HepG2 (cell line): ENCODE measurements at places on chromosomes 11 and 22. TPM values are rescaled to one million over a fixed set of nuclear protein-coding genes. Genes with fewer than 3 reads are reported as not detected.

DNA sequence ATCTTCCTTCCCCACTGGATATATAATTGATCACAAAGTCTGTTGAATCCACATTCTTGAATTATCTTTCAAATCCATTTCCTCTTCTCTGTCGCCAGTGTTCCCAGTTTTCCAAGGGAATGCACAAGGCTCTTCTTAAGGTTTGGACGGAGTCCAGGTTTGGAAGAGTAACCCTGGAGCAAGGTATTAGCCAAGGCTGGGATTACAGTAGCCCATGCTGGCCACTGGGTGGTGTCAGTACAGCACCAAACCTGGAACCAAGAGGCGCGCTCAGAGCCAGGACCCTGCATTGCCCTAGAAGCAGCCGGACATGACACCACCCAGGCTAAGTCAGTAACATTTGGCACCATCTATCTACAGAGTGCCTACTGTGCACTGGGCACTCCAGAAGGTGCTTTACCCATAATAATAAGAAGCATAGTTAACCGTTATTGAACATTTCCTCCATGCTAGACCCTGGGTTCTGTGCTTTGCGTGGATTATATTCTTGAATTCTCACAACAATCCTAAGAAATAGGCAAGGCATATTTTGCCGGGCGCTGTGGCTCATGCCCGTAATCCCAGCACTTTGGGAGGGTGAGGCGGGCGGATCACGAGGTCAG is 48.0 kb upstream of the CLPB start:
- H3K36me3 ChIP-seq = no peaks in the 10 kb centered on the region
- DNase-seq = peak; percentile 59
- H3K27ac ChIP-seq = no peak overlapping the region
- no peak overlapping the region for H3K4me3 ChIP-seq

GRCh38 chr11:106288822-106289387 is 211.4 kb downstream of the AASDHPPT start:
- no peaks in the 10 kb centered on the region for H3K36me3 ChIP-seq
- DNase-seq = no peak
- no peak overlapping the region for H3K27ac ChIP-seq
- H3K4me3 ChIP-seq = no peak overlapping the region
- no peaks in the 10 kb centered on the region for H3K4me1 ChIP-seq
- H3K27me3 ChIP-seq = no peaks in the 10 kb centered on the region

DNA sequence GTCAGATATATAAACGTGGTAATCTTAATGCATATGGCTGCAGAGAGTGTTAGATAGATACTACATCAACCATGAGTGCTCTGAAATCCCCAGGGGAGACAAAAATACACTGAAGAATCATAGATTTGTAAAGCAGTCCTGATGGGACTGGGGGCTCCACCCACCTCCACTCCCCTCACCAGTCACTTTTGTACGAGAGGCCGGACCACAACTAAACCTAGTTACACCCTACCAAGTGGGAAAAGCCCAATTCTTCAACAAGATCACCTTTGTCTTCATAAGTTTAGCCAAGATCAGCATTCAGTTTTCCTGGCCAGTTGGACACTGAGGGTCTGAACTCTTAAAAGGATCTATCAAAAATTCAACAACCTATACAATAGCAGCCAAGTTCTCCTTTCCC is 1.5 kb downstream of the SF1 start:
- H3K4me3 ChIP-seq = peak overlapping the region; percentile 98
- no peak for DNase-seq
- peaks cover 28% of the 10 kb centered on the region for H3K36me3 ChIP-seq
- no peaks in the 10 kb centered on the region; the same call in 2 of the 3 replicates for H3K27me3 ChIP-seq
- H3K27ac ChIP-seq = peak overlapping the region; percentile 42
- H3K4me1 ChIP-seq = peaks cover 52% of the 10 kb centered on the region

Gene BTG4
- not detected in 2 replicates for total RNA-seq

- no peaks in the 10 kb centered on the region for H3K36me3 ChIP-seq
- no peak overlapping the region for H3K4me3 ChIP-seq
- no peak overlapping the region for H3K27ac ChIP-seq
- H3K4me1 ChIP-seq = no peaks in the 10 kb centered on the region
These were observed 160.0 kb downstream of the TRIM29 start for GRCh38 chr11:119977881-119978280.

GRCh38 chr11:48170241-48171233 is 46.1 kb upstream of the OR4B1 start:
- H3K27ac ChIP-seq = no peak overlapping the region
- H3K27me3 ChIP-seq = no peaks in the 10 kb centered on the region
- no peak overlapping the region for H3K4me3 ChIP-seq

DNA sequence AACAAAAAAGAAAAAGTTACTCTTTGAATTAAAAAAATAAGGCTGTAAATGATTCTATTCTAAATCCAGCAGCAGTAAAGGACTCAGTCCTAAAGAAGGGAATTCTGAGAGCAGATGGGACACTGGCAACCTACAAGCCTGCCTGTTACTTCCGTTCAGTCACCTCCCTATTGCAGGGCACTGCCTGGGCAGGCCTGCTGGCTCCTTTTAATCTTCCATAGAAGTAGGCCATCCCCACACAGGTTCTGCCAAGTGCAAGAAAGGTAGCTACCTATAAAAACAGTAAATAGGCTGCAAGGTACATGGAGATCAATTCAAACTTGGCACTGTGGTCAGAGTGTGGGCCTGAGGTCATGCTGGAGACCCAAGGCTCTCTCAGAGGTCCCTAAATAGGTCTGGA is 136.4 kb downstream of the TRIM44 start:
- H3K27ac ChIP-seq = no peak overlapping the region
- no peak overlapping the region for H3K4me3 ChIP-seq
- H3K27me3 ChIP-seq = no peaks in the 10 kb centered on the region
- no peaks in the 10 kb centered on the region for H3K4me1 ChIP-seq
- peaks cover 2% of the 10 kb centered on the region; the same call in 1 of the 2 replicates for H3K36me3 ChIP-seq
- no peak for DNase-seq
